CD8-positive, alpha-beta memory T cell (primary cell): ENCODE measurements at places on chromosomes 7 and 10.

DNA sequence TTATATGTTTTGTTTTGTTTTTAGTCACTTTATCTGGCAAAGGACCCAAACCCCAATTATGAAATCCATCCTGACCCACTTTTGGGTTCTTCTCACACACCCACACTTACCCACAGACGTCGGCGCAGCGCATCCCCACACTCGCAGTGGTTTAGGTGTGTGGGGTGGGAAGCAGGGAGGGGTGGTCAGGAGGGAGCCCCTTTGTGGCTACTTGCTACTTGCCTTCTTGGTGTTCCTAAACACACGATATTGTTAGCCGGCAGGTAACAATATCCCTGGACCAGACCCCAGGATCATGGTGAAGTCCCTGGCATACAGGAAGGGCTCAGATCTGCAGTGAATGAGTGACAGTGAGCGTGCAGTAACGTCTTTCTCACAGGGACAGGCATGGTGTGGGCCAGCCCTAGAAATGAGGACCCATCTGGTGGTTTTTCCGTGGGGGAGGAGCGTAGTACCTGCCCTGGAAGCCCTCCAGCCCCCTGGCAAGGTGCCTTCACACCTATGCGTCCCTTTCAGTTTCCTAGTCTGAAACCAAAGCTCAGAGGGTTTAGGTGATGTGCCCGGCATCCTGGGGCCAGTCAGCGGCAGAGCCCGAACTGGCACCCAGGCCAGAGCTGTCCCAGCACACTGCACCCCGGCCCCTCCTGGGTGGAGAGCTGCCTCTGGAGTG, 4.4 kb downstream of the SPOCK2 start:
- peak; percentile 78 for DNase-seq

GRCh38 chr10:100485366-100485765, 22.6 kb downstream of the WNT8B start:
- DNase-seq = no peak

DNA sequence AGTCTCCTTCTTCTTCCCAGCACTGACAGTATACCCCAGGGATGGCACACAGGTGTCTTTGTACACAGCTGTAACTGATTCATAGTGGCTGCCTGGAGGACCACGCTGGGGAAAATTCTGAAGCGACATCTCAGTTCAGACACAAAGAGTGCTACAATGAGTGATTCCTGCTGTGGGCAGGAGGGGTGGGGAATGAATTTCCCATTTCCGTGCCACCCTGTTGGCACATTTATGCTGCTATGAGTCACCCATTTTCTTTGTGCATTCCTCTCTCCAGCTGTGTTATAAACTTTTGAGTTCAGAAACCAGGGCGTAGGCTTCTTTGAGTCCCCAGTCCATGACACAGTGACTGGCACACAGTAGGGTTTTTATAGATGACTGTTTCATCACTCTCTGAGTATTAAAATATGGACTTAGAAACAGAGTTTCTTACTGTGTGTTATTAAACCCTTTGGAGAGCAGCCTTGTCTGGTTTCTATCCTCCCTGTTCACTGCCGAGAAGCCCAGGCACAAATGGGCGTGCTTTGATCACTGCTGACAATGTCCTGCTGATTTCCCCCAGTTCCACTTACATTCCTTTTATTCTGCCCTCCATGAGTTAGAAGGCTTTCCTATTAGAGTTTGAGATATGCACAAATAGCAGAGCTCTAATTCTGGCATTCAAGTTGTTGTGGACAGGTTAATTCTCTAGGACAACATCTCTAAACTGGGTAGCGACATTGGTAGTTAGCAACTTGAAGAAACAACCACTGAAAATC, 24.0 kb upstream of the NPS start:
- no peak for DNase-seq

DNA sequence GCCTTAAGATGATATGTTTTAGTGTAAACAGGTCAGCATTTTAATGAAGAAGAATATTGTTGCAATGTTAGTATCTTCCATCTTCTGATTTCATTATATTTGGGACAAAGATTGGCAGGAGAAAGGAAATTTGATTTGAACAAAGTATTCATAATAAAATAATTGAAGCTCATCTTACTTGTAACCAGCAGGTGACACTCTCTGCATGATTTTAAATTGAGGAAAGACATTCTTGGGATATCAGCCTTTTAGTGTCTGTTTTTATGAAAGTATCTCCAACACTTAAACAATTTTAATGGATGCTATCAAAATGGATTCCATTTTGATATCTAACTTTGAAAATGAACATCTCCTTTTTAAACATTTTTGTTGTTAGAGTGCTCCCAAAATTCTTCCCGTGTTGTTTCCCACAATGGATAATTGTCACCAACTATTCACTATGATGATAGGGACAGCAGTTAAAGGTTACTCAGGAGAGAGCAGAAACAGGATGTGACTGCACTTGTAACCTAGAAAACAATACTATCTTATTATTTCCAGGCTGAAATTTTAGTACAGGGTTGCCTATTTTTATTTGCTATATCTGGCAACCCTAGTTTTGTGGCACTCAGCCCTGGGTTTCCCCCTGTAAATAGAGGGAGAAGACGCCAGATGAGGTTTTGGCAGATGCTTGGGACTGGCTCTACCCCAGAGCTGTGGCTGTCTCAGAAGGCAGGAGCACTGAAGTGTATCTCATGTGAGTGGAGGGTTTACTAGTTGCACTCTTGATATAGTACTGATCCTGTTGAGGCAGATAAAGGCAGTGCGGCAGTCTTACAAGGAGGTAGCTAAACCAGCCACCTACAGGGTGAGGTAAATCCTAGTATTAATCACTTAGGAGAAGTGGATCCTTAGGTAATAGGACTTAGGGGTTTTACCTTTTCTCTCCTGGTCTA, 31.0 kb upstream of the ABCB4 start:
- no peak for DNase-seq
